ENCODE measurements at places on chromosomes 12 and 14.

DNA sequence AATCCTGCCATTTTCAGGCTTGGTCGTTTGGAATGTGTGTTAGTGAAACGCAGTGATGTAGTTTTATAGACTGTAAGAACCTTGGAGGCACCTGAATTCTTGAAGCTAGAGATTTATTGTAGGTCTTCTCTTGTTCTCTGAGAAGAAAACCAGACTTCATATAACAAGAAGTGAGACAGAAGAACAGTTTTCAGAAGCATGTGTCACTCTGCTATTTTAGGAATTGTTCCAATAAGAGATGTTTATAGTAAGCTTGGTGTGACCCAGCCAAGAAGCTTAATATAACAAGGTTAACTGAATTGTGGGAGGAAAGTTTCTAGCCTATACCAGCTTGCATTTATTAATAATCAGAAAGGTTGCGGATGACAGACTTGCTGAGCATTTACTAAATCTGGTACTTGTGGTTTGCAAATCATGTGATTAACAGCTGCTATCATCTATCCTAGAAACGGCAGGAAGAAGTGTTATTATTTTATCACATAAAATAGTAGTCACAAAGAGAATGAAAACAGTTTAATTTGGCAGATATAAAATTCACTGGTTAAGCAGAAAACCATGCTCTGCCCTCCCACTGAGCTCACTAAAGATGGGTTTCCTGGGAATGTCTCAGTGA is 49.2 kb upstream of the BCAT1 start:
- DNase-seq = no peak

- DNase-seq = no peak
Observed at GRCh38 chr14:101121508-101122139, 218.1 kb upstream of the RTL1 start.

DNA sequence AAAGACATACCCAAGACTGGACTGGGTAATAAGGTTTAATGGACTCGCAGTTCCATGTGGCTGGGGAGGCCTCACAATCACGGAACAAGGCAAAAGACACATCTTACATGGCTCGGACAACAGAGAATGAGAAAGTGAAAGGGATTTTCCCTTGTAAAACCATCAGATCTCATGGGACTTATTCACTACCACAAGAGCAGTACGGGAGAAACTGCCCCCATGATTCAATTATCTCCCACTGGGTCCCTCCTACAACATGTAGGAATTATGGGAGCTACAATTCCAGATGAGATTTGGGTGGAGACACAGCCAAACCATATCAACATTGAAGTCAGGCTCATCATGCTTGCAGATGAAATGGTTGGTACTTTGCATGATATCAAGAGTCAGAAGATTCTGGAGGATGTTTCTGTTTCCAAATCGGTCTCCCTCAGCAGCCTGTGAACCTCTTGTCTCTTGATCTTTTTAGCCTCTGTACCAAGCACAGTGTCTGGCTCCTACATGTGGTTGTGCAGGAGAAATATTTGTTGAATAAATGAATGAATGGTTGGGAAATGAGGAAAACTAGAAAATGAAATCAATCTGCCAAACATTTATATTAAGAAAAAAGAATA is 98.6 kb downstream of the VRK1 start:
- DNase-seq = no peak

DNA sequence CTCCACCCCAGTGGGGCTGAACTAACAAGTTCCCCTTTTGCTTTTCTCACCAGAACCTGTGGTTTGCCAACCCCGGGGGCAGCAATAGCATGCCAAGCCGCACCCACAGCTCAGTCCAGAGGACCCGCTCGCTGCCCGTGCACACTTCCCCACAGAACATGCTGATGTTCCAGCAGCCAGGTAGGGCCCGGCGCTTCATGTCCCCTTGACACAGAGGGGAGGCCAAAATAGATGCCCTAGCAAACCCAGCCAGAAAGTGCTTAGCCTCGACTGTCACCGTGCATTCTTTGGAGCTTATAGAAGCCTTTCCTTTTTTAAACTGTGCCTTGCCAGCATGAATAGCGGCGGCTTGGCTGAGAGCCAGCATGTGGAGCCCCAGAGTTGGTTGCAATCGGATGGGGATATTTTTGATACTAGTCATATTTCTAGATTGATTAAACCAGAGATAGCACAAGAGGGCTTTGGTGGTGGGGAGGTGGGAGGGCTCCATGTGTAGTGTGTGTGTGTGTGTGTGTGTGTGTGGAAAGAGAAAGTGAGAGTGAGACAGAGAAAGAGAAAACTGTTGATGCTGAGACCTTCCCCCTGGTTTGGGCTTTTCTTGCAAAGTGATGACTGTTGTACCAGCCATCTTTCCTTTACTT is 126.1 kb downstream of the GCH1 start:
- no peak for DNase-seq

DNA sequence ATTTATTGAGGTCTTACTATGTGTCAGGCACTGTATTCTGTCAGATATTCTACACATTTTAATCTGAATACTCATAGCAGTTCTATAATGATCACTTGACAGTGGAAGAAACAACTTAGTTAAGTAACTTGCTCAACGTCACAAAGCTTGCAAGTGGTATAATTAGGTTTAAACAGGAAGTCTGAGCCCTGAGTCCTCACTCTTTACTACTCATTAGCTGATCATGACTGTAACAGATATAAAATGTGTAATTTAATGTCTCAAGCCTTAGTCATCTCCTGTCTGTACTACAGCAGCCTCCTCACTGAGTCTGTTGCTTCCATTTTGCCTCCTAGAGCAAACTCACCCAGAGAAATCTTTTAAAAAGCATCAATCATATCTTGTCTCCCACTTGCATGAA is 38.9 kb downstream of the PPP4R4 start:
- no peak for DNase-seq

DNA sequence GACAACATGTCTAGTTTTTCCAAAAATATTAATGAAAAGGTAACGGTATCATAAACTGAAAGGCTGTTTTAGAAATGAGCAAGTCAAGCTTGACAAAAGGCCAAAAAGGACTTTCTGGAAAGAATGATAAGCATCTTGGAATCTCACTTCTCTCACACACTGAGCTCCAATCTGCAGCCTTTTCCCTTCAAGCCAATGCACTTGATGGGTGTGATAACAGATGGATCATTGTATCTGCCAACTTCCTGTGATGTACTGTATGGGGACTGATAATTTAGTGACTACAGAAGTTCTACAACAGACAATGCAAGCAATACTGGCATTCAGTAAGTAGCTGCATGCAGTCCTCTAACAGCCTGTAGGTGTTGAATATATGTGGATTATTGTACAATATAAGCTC is 147.1 kb downstream of the MED13L start:
- DNase-seq = no peak

DNA sequence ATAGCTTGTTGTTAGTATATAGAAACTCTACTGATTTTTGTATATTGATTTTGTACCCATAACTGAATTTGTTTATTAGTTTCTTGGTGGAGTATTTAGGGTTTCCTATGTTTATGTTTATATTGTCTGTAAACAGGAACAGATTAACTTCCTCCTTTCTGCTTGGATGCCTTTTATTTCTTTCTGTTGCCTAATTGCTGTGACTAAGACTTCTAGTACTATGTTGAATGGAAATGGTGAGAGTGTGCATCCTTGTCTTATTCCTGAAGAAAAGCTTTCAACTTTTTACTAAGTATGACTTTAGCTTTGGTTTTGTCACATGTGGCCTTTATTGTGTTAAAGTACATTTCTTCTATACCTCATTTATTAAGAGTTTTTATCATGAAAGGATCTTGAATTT is 20.9 kb downstream of the FBXW8 start:
- DNase-seq = no peak

- DNase-seq = peak; percentile 92
Observed at GRCh38 chr14:24339284-24340151, at the start of gene RIPK3. RIPK3 (minus strand) TSS chr14:24339991; CDS start chr14:24339826, 165 bp downstream.

- peak; percentile 25 for DNase-seq
Observed at GRCh38 chr12:100331871-100332270, 25.0 kb upstream of the SLC17A8 start.

DNA sequence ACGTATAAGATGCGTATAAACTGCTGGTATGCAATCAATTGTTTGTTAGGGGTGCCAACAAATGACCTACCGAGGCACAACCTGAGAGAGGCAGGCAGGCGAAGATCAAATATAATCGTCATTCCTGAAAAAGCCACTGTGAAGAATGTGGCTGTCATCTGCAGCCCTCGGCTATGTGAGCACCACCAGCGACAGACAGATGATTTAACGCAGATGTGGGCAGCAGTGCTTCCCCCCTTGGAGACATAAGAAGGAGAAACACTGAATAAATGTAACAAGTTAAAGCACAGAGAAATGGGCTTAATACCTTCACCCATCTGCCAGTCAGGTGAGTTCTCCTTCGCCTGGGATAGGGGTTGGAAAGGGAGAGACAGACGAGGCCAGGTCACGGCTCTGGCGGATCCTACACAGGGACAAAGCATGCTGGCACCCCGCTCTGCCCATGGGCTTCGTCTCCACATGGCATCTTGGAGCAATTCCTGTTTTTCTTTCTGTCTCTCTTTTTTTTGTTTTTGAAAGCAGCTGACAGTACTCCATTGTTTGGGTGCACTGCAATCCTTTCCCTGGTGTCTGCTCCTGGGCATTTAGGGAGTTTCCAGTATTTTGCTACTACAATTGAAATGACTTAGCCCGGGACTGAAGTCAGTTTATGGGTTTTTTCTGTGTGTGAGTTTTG is 28.1 kb downstream of the TNFAIP2 start:
- DNase-seq = no peak

- peak; percentile 88 for DNase-seq
Observed at GRCh38 chr14:79278798-79279644, 932.3 kb downstream of the DIO2 start.

DNA sequence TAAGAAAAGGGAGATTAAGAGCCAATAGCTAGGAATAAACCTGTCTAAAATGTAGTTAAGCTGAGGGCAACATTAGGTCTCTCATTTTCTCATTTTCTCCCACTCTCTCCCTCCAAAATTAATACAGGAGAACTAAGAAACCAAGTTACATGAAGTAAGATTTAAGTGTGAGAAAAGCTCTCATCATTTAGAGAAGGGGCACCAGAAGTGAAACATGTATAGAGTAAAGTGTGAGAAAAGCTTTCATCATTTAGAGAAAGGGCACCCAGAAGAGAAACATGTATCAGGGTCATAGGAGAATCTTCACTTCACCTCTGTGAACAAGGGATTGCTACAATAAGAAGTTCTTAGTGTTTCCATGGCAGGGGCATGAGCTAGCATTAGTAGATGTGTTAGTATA is 132.4 kb upstream of the CNTN1 start:
- no peak for DNase-seq

GRCh38 chr12:83985084-83985483 is 927.5 kb downstream of the SLC6A15 start:
- DNase-seq = no peak

DNA sequence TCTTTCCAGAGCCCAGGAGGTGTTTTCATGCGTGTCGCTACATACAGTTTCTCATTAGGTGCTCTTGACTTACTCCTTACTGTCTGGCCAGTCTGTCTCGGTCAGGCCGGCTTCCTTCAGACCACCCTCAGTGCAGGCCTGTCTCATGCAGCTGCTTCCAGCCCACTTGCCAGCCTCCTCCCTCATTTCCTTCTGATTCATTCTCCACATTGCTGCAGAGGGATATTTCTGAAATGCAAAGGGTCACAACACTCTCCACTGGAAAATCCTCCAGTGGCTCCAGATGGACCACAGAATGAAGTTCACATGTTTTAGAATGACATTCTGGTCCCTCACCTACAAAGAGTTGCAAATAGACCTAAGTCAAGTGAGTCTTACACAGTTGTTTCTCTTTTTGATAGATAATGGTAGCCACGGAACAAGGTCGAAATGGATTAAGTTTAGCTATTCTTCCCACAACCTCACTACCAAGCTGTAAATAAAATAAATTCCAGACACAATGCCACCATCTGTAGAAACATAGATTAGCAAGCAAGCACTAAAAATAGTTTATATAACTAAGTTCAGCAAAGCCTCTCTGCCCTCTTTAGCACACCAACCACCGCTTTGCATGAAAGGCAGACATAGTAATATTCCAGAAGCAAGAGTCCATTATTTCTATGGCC is 146.9 kb downstream of the ESR2 start:
- DNase-seq = no peak

DNA sequence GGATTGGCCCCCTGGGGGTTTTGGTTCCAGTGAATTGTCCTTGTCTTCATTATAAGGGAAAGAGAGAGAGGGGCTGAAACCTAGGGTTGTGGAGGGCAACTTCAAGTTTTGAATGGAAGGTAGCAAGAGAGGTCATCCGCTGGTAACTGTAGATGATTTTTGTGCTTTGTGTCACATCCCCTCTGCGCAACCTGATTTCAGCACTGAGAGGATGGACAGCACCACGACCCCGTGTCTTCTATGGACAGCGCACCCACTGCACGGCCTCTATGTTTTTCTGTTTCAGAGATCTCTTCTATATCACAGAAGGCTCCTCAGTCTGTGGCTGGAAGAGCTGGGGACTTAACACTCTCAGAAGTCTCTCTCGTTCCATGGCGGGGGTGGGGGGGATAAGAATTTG is 127.0 kb upstream of the RPH3A start:
- no peak for DNase-seq

GRCh38 chr14:68783408-68784225 is 9.2 kb downstream of the ZFP36L1 start:
- peak; percentile 96 for DNase-seq

- DNase-seq = peak; percentile 91
Observed at GRCh38 chr14:70972107-70972976, 65.1 kb downstream of the PCNX1 start.
